ENCODE measurements at places on chromosomes 12 and 14.

GRCh38 chr14:102374264-102374663, 11.5 kb downstream of the TECPR2 start:
- no peak overlapping the region for H3K27ac ChIP-seq
- H3K27me3 ChIP-seq: no peaks in the 10 kb centered on the region
- H3K4me3 ChIP-seq: no peak overlapping the region
- peaks cover 42% of the 10 kb centered on the region for H3K4me1 ChIP-seq
- no peak for DNase-seq

DNA sequence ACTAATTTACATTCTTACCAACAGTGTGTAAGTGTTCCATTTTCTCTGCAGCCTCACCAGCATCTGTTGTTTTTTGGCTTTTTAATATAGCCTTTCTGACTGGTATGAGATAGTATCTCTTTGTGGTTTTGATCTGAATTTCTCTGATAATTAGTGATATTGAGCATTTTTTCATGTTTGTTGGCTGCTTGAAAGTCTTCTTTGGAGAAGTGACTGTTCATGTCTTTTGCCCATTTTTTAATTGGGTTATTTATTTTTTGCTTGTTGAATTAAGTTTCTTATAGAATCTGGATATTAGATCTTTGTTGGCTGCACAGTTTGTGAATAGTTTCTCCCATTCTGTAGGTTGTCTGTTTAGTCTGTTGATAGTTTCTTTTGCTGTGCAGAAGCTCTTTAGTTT, 48.0 kb upstream of the OR6J1 start:
- DNase-seq: no peak
- peaks cover 15% of the 10 kb centered on the region for H3K27me3 ChIP-seq
- H3K4me3 ChIP-seq: no peak overlapping the region
- no peaks in the 10 kb centered on the region for H3K4me1 ChIP-seq
- no peak overlapping the region for H3K27ac ChIP-seq
- peaks cover 3% of the 10 kb centered on the region for H3K36me3 ChIP-seq

DNA sequence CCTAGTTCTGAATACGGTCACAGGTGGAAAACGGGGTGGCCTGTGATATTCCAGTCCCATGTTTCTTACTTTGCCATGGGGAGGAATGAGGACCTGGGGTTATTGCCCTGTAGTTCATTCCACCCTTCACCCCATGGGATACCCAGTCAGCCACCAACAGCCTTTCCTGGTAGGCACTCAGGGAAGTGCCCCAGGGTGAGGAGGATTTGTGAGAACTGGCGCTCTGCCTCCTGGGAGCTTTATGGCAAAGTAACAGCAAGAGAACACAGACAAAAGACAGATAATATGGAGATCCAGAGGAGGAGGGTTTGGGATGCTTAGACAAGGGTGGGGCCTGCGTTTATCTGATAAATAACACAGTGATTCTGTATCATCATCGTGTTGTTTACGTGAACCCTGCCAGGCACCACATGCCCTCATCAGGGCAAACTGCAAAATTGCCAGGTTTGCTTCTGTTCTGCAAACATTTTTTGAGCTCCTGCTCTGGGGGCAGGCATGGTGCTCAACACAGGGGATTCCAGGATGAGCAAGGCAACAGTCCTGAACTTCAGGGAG, 223.5 kb downstream of the SLC41A2 start:
- H3K4me1 ChIP-seq: peaks cover 75% of the 10 kb centered on the region
- no peaks in the 10 kb centered on the region for H3K27me3 ChIP-seq
- H3K36me3 ChIP-seq: peaks cover 3% of the 10 kb centered on the region
- DNase-seq: no peak

DNA sequence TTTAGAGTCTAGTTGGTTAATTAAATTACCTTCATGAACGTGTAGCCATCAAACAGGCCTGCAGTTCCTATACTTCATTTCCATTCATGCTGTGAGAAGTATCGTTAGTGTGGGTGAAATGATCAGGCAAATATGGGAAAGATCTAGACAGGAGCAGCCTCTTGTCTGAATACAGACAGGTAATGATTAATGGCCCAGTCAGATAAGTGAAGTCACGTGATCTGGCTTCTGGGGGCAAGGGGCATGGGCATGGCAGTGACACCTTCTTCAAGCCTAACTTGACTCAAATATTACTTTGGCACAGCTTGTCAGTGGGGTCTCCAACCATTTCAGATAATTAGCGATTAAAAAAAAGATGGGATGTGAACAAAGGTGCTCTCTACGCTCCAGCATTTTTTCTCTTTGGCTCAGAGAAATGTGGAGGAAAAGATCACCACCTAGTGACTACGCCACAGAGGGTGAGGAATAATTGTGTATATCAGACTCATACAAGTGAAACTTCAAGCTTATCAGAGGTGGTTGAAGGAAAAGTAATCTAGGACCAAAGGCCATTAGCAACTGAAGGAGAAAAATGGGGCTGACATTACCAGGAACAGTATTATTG, 17.8 kb downstream of the GUCY2C start:
- peaks cover 12% of the 10 kb centered on the region for H3K27me3 ChIP-seq
- no peak overlapping the region for H3K27ac ChIP-seq
- DNase-seq: no peak
- H3K4me1 ChIP-seq: peaks cover 6% of the 10 kb centered on the region
- H3K4me3 ChIP-seq: no peak overlapping the region
- no peaks in the 10 kb centered on the region for H3K36me3 ChIP-seq
